ENCODE measurements at places on chromosomes 2 and 18.

- peak; percentile 41 for DNase-seq
These were observed 41.5 kb upstream of the RPE start for GRCh38 chr2:209960676-209961630.

- DNase-seq: no peak
These were observed 371.7 kb upstream of the CELF4 start for GRCh38 chr18:37937287-37937686.

DNA sequence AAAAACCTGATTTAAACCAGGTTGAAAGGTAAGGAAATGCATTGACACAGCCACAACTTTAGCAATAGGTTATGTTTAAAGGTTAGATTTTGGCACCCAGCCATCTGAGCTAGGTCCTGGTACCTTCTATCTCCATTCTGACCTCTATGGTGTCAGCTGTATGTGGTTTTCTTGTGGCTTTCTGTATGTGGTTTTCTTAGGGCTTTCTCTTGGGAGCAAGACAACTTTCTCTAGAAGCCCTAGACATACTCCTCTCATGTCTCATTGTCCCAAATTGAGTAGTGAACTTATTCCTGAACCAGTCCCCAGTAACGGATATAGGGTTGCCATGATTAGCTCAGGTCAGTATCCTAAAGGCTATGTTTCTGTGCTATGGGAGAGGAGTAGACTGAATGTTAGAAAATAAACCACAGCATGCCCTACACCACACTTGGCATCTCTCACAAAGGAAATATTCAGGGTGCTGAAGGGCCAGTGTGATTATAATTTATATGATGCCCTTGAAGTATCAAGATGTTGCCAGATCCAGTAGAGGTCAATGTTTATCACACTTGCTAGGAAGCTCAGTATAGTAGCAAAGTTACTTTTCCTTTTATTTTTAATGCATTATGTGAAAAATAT is 176.1 kb downstream of the CAPN13 start:
- no peak for DNase-seq

- no peak for DNase-seq
These were observed 439.5 kb upstream of the ZEB2 start for GRCh38 chr2:144959416-144959815.

- no peak for DNase-seq
These were observed 114.2 kb upstream of the ZNF236 start for GRCh38 chr18:76708071-76708721.

- DNase-seq: no peak
These were observed 10.7 kb upstream of the THNSL2 start for GRCh38 chr2:88159481-88159880.

- DNase-seq: no peak
These were observed 114.9 kb upstream of the SEC11C start for GRCh38 chr18:59024829-59025228.

- peak; percentile 55 for DNase-seq
These were observed 173.1 kb upstream of the STON1 start for GRCh38 chr2:48356701-48357325.

GRCh38 chr2:180046776-180047175 is 39.7 kb upstream of the CWC22 start:
- DNase-seq: no peak

GRCh38 chr2:127463155-127463991 is 45.1 kb downstream of the PROC start:
- DNase-seq: no peak

DNA sequence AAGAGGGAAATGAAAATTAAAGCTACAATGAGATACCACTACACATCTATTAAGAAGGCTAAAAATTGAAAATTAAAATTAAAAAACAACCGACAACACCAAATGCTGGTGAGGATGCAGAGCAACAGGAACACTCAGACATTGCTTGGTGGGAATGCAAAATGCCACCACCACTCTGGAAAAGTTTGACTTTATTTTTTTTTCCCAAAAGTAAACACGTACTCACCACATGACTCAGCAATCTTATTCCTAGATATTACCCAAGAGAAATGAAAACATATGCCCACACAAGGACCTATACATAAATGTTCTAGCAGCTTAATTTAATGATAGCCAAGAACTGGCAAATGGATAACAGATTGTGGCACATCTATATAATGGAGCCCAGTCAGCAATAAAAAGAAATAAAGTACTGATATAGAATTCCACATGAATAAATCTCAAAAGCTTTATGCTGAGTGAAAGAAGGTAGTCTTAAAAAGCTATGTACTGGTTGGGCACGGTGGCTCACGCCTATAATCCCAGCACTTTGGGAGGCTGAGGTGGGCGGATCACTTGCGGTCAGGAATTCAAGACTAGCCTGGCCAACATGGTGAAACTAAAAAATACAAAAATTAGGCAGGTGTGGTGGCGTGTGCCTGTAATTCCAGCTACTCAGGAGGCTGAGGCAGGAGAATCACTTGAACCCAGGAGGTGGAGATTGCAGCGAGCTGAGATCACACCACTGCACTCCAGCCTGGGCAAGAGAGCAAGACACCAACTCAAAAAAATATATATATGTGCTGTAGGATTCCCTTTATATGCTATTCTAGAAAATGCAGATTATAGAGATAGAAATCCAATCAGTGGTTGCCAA is 4.2 kb upstream of the PROC start:
- DNase-seq: no peak

- no peak for DNase-seq
These were observed 322.9 kb upstream of the RAB12 start for GRCh38 chr18:8286303-8286702.

GRCh38 chr2:100291152-100291970 is 30.9 kb downstream of the LONRF2 start:
- no peak for DNase-seq

- no peak for DNase-seq
These were observed 182.7 kb upstream of the GLI2 start for GRCh38 chr2:120552800-120553481.

DNA sequence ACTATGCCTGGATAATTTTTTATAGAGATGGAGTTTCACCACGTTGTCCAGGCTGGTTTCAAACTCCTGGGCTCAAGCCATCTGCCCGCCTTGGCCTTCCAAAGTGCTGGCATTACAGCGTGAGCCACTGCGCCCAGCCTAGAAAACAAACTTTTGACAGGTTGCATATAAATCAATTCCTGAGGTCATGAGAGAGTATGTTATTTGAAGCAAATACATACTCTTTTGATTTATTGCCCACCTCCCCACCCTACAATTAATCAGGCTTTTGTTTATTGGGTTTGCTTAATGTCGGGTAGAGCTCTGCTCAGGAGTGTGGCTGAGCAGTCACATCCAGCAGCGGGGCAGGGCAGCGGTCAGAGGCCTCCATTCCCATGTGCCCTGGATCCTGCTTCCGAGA is 37.9 kb upstream of the ASB1 start:
- peak; percentile 58 for DNase-seq

DNA sequence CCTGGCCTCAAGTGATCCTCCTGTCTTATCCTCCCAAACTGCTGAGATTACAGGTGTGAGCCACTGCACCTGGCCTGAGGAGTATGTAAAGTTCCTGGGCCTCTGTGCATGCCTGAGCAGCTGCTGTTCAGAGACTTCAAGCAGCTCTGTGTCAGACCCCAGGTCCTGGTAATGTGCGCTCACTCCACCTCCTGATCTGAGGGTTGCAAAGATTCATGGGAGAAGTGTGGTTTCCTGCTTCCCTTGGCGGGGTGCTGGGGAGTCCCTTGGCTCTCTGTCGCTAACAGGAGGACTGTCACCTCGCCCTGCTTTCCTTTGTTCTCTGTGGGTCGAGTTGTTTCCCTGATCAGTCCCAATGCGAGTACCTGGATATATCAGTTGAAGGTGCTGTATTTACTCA is 8.6 kb upstream of the IL36A start:
- no peak for DNase-seq

DNA sequence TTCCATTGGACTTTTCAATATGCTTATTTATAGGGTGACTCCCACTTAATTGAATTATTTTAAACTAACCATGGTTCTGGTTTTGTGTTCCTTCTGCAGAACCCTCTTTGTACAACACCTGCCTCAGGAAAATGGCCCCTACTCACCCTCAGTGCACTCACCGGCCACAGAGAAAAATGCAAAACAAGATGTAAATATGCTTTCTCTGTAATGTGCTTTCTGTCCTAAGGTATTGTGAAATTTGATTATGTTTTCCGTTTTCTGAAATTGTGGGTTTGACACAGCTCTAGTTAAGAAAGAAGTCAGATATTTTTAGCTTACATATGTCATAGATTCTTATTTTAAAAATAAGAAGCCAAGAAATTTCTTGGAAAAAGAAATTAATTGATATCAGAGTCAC is 357.7 kb upstream of the SMIM21 start:
- DNase-seq: no peak

- DNase-seq: no peak
These were observed 78.3 kb upstream of the SETBP1 start for GRCh38 chr18:44602380-44602779.

DNA sequence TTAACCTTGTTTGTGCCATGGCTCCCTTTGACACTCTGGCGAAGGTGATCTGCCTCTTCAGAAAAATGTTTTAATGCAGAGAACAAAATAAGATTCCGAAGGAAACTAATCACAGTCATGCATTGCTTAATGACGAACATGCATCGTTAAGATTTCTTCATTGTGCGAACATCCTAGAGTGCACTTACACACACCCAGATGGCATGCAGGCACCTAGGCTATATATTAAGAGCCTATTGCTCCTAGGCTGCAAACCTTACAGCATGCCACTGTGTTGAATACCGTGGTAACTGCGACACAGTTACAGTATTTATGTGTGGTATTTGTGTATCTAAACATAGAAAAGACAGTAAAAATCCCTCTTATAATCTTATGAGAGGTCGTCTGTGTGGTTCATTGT is 8.3 kb downstream of the ASAP2 start:
- DNase-seq: no peak

- DNase-seq: peak; percentile 64
These were observed 10.4 kb downstream of the COLEC11 start for GRCh38 chr2:3604991-3605961.

GRCh38 chr2:183541766-183542165 is 417.5 kb downstream of the NUP35 start:
- no peak for DNase-seq

GRCh38 chr2:2916621-2917020 is 461.0 kb downstream of the EIPR1 start:
- DNase-seq: no peak

DNA sequence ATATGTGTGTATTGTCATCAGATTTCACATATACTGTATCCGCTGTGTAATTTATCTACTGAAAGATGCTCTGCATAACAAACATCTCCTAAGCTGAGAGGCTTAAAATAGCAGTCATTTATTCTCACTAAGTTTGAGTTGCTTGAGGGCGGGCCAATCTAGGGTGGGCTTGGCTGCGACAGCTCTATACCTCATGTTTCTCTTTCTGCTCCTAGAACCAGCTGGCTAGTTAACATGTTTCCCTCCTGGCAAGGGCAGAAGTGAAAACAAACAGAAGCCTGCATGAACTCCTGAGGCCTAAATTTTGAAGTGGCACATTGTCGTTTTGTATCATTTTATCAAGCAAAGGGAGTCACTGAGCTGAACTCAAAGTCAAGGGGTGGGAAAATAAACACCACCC is 585.0 kb upstream of the VRK2 start:
- peak; percentile 47 for DNase-seq

DNA sequence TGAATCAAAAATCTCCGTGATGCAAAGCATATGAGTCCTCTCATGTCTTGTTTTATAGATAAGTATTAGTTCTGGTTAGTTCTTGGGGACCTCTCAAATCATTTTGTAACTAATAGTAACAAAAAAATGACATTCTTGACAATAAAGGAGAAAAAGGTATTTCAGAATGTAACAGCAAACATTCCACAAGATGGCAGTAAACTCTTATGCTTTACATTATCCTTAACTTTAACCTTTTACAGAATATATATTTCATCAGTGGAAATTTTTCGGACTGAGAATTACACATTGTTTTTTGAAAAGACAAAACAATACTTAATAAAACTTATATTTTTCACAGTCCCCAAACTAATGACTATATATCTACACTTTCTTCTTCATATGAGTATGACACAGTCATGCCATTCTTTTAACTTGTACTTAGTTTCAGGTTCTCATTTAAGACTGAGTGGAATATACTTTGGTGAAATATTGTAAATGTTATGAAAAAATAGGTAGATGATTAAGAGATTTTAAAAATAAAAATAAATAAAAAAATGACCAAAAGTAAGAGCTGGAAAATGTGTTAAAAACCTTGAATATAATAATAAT is 142.9 kb upstream of the NXPH2 start:
- peak; percentile 39 for DNase-seq

DNA sequence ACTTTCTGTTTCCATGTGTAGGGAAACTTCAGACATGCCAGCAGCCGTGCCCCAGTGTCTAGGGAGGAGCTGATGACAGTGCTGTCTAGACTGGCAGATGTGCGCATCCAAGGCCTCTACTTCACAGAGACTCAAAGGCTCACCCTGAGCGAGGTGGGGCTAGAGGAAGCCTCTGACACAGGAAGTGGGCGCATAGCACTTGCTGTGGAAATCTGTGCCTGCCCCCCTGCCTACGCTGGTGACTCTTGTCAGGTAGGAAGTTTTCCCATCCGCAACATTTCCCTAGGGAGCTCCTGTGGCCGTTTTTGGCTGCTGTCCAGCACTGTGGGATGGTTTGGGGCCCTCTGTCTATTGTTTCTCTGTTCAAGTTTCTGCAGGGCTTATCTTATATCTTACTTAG is 143.1 kb upstream of the TTC39C start:
- peak; percentile 34 for DNase-seq

DNA sequence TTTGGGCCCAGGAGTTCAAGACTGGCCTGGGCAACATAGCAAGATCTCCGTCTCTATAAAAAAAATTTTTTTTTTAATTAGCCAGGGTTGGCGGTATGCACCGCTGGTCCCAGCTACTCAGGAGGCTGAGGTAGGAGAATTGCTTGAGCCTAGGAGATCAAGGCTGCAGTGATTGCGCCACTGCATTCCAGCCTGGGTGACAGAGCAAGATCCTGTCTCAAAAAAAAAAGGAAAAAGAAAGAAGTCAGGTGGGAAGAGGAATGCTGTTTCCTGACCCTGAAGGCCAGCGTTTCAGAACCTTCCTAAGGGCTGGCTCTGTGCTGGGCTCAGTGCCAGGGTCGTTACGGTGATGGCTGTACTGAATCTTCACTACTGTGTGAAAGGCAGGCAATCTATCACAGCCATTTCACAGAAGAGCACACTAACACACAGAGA is 35.0 kb upstream of the AGAP1 start:
- DNase-seq: peak; percentile 47

DNA sequence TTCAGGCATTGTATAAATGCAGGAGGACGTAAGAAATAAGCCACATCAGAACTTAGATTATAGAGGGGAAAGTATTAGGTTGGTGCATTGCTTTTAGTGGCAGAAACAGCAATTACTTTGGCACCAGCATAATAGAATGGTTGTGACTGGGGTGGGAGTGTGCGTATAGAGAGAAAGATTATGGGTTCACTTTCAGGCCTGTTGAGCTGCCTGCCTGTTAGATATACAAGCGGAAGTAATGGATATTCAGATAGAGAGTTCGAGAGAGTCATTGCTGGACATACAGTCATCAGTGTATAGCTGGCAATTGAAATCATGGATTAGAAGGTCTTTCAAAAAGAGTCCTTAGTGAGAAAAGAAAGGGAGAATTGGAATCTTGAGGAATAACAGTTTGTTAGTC is 139.2 kb upstream of the MYO3B start:
- DNase-seq: no peak

GRCh38 chr2:20456116-20456571 is 9.3 kb downstream of the RHOB start:
- no peak for DNase-seq
